ENCODE measurements at places on chromosomes 6 and 20.
A peak's percentile ranks its signal among the peaks of the same experiment; 100 is the strongest.

- no peak for ATAC-seq
Observed at GRCh38 chr6:8940356-8940755, 505.0 kb upstream of the SLC35B3 start.

GRCh38 chr20:5910186-5910585, 40.1 kb downstream of the TRMT6 start:
- no peak for ATAC-seq

DNA sequence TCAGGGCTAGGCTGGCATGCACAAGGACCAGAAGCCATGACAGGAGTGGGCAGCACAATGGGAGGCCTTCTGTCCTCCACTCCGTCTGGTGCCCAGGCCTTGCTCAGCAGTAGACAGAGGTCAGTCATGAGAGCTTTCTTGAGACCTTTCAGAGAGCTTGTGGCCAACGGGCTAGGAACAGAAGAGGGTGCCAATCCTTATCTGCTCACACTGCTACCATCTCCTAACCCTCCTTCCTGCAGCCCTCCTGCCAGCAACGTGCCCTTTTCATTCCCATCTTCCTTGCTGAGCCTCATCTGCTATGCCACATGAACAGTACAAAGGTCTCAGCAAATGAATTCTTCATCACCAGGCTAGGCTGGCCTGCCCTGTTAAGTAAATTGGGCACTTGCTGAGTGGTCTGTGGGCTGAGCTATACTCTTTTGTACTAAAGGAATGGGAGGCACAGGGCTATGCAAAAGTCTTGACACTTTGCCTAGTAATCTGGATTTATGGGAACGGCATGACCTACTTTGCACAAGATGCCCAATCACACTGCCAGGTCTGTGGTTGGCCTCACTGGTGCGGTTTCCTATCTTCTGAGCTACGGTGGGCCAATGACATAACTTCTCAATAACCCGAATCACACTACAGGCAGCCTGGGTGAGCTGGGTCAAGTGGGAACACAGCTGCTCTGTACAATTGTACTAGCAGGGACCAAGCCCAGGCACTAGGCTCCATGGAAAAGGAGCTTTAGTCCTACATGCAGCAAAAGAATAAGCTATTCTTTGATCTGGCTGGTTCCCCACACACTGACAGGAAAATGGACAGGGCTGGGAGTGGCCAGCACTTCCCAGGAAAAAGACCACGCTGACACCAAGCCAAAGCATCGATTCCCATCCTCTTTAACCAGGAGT, 47.8 kb downstream of the ELOVL5 start:
- peak; percentile 68 for ATAC-seq

DNA sequence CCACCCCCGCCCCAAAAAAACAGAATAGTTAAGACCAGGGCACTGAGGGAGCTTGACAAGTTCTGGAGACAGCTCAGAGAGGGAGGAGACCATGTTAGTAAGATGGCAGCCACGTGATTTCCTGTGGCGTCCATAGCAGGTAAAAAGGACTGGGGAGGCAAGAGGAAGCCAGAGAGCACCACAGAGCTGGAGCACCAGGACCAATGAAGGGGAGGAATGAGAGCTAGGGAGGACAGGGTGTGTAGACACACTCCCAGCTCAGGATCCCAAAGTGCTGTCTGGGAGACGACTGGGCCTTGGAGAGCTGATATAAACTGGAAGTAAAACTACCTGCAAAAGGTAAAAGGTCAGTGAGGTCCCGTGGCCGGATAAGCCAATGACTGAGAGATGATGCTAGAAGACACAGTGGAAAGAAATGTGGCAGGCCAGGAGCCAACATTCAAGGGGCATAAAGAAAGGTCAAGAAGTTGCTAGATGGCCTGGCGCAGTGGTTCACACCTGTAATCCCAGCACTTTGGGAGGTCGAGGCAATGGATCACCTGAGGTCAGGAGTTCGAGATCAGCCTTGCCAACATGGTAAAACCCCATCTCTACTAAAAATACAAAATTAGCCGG, 39.0 kb downstream of the SLC23A2 start:
- ATAC-seq, result peak; percentile 95

DNA sequence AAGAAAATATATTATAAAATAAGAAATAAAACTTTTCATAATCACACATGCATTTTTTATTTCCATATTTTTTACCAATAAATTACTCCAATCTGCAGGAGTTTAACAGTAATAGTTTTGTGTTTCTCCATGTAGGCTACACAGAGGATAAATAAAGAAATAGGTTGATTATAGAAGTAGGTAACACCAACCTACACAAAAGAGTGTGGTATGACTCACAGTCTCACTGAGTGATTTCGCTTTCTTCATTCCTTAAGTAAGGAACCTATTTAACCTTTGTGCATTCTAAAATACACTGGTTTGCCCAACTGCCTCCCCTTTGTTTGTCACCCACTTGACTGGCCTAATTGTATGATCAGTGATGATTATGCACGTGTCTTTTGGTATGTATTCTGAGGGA, 244.2 kb upstream of the RIMS1 start:
- ATAC-seq, result no peak

GRCh38 chr6:135743476-135743875, 108.0 kb upstream of the PDE7B start:
- ATAC-seq, result no peak

GRCh38 chr6:118283766-118284165, 264.3 kb upstream of the PLN start:
- peak; percentile 50 for ATAC-seq

GRCh38 chr6:1004885-1005630, 306.8 kb upstream of the FOXQ1 start:
- no peak for ATAC-seq

DNA sequence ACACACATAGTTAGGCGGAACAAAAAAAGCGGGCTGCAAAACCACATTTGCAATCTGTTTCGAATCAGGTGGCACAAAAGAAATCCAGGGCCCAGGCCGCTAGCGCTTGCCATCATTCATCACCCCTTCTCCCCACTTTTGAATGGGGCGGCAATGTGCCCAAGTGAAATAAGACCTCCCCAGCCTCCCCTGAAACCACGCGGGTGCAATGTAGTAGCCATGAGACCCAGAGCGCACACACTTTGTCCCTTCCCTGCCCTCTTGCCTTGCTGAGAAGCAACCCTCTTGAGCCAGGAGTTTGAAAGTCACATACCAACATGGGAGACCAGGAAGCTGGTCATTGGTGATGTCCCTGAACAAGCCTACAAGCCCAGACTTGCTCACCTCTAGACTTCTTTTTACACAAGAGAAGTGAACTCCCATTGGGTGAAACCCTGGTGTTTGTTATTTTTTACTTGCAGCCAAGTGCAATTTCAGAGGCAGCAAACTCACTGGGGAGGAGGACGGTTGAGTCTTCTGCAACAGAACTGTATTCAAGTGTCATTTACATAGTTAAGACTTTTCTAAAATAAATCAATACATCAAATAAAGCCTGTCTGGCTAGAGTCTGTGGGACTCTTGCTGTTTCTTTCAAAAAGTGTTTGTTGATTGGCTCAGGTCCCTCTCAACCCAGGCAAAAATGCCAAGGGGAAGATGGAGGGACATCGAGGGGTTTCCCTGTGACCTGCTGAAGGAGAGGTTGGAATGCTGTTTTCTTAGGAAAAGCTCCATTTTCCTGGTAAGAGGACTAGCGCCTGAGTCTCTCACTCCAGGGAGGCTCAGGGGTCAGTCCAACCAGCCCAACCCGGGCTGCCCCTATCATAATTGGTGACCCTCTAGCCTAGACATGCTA, 138.1 kb upstream of the PTPN1 start:
- no peak for ATAC-seq

DNA sequence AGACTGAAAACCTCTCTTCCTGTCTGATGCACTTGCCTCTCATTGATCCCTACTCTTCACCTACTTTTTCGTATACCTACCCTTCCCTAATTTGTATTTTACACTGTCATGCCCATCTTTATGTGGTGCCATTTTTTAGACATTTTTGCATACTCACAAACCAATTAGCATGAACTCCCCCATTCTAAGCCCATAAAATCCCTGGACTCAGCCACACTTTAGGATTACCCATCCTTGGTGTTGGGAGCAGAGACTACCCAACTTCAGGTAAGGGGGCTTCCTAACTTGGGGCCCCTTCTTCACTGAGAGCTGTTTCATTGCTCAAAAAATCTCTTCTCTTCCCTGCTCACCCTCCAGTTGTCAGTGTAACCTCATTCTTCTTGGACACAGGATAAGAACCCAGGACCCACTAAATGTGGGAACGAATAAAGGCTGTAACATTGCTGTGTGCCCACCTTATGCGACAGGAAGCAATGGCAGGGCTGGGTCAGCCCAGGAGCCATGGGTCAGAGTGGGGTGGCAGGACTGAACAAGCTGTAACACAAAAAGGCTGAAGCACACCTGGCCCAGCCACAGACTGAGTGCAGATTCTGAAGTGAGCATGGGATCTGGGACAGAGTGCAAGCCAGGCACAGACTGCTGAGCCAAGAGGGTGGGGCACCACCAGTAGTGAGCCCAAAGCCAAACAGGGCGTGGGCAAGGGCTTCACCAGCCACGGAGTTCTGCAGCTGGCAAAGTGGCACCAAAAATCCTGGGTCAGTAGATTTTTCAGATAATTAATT, 789.1 kb upstream of the HS3ST5 start:
- no peak for ATAC-seq

GRCh38 chr6:15483060-15483459, 179.8 kb downstream of the DTNBP1 start:
- peak; percentile 61 for ATAC-seq

DNA sequence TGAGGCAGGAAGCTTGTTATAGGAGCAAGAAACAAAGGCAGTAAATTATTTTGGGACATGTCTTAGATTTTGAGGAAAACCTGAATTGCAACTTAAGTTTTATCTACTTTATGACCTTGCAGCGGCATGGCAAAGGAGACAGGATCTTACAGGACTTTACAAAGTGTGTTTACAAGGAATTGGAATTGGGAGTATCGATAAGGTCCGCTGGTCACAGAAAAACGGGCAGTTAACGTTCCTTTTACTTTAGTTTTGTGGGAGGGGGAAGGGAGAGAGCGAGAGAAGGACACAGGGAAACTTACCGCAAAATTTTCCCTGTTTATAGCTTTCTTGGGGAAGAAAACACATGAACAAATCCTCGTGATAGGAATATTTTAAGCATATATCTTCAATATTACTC, 1607.2 kb downstream of the GRIK2 start:
- ATAC-seq, result no peak

- ATAC-seq, result no peak
Observed at GRCh38 chr6:117613920-117614560, 11.7 kb upstream of the GOPC start.

DNA sequence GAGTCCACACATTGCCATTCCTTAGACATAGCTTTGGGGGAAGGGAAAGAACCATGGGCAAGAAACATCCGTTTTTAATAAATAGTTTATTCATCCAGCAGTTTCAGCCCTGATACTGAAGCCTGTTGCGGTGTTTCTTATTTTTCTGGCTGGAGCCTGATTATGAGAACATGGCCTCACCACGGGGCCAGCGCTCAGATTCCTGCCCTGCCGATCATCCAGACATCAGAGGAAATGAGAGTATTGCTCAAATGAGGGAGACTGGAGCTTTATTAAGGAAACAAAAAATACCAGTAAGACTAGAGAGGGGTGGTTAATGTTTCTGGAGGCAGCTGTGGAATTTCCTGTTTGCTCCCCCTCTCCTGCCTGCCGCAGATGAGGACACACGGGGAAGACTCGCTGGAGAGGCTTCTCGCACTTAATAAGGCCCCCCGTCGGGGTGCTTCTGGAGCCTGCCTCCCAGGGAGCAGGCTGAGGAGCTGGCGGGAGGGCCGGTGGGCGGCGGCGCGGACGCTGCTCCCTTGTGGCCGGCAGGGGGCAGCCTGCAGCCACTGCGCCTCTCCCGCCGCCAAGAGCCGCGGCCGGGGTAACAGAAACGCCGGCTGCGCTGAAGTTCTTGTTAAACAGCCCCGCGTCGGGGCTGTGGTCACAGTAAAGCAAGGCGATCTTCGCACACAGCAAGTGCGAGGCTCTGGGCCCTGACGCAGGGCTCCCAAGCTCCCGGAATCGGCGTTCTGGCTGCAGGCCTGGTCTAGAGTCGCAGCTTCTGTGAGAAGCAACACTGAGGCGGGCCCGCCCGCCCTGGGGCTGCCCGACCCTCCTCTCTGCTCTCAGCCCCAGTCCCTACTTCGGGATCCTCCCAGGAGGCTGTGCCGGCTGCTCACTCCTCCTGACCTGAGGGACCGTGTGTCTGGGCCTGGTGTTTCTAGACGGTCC, 17.5 kb downstream of the LEMD2 start:
- ATAC-seq, result peak; percentile 78

- no peak for ATAC-seq
Observed at GRCh38 chr6:3506751-3507383, 50.0 kb upstream of the SLC22A23 start.

GRCh38 chr6:87473419-87473903, 687 bp downstream of the SLC35A1 start:
- peak; percentile 75 for ATAC-seq

- ATAC-seq, result peak; percentile 82
Observed at GRCh38 chr20:34377072-34377847, 14.2 kb downstream of the ITCH start.

- no peak for ATAC-seq
Observed at GRCh38 chr6:112503091-112503596, 156.0 kb downstream of the RFPL4B start.

DNA sequence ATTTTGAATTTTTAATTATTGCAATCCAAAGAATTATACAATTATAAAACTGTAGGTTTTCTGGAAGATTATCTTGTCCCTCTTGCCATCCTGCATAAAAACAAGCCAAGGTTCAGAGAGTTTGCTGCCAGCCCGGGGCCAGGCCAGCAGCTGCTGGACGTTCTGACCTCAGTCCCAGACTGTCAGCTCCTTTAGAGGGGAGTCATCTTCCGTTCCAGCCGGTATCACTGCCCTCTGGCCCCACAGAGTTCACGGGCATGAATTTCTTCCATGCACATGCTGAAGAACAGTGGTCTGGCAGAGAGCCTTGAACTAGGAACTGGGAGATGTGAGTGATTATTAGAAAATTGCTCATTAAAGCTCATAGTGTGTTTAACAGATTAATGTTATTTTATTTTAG, 130.4 kb upstream of the QKI start:
- ATAC-seq, result no peak

GRCh38 chr20:44080646-44081267, 106.2 kb downstream of the JPH2 start:
- peak; percentile 90 for ATAC-seq

DNA sequence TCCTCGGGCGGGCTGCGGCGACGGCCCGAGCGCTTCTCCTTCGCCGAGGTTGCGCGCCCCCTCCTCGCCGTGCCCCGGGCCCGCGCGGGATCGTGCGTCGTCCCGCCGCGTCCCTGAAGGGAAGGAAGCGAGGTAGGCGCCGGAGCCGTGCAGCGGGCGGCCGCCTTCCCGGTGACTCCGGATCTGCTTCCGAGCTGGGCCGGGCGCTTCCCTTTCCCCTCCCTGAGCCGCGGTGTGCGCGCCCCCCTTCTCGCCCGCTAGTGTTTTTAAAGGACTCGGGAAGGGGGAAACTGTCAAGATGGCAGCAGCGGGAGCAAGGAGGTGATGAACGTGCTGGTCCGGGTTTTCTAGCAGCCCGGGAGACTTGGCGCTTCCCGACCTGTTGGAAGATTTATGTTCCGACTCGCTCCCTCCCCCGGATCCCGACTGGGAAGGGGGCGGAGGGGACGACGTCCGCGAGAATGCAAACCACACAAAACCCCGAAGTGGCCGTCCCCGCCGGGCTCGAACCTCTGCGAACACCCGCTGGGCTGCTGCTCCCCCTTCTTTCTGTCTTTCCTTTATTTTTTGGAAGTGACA, 744 bp upstream of the FOXO3 start:
- peak; percentile 1 for ATAC-seq
